ENCODE measurements at places on chromosomes 3 and 15.

DNA sequence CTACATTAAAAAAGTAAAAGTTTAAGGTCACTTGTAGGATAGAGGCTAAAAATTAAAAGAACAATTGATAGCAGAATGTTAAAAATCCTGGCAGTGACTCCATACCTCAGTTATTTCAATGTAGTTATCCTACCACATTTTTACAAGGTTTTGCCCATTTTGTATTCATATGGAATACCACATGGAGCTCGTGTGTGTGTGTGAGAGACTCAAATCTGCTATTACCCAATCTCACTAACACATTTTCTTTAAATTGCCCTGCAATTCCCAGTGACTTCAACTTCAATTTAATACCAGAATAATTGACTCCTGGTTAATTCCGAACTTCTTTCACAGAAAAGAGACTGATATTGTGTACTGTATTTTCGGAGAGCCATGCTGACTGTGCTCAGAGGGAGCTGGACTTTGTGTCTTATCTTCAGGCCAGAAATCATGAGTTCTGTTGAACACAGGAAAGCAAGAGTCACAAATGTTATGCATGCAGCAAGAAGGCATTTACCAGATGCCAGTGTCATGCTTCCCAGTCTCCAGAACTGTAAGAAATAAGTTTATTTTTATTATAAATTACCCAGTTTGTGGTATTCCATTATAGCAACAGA lies 529.0 kb upstream of the NECTIN3 start:
- no peak for DNase-seq

GRCh38 chr3:135237371-135238143 lies 442.5 kb downstream of the EPHB1 start:
- no peak for DNase-seq

DNA sequence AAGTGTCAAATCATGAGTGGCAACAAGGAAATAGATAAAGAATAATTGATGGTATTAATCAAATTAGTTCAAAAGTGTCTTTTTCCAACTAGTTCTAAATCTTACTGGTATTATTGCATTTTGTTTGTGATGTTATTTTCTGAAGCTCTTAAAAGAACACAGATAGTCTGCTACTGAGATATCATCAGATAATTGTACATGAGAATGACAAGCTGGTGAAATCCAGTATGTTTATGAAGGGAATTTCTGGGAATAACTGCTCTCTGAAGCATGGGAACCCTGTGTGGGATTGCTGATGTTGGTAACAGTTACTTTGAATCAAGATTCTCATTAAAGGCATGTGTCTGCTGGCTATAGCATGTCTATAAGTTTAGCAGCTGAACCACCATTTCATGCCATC lies 190.3 kb upstream of the CDIN1 start:
- no peak for DNase-seq

DNA sequence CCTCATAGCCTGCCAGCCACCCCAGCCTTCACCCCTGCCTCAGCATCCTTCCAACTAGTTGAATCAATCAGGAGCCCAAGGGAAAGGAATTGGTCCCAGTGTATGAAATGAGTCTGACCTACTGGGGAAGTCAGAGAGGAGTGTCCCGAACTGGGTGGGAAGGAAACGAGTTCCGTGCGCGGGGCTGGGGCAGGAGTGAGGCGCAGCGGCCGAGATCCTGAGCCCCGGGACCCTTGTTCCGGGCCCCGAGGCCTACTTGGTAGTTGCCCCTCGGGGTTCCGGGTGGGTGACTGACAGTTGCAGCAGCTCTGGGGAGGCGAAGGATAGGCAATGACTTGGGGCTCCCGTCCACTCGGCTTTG lies 1.1 kb upstream of the PLCL2 start:
- DNase-seq: no peak

Data from NCI-H510A treated with DMSO at 0.1 percent for 48 hours (cell line).